ENCODE measurements at places on chromosomes 13 and 19.

DNA sequence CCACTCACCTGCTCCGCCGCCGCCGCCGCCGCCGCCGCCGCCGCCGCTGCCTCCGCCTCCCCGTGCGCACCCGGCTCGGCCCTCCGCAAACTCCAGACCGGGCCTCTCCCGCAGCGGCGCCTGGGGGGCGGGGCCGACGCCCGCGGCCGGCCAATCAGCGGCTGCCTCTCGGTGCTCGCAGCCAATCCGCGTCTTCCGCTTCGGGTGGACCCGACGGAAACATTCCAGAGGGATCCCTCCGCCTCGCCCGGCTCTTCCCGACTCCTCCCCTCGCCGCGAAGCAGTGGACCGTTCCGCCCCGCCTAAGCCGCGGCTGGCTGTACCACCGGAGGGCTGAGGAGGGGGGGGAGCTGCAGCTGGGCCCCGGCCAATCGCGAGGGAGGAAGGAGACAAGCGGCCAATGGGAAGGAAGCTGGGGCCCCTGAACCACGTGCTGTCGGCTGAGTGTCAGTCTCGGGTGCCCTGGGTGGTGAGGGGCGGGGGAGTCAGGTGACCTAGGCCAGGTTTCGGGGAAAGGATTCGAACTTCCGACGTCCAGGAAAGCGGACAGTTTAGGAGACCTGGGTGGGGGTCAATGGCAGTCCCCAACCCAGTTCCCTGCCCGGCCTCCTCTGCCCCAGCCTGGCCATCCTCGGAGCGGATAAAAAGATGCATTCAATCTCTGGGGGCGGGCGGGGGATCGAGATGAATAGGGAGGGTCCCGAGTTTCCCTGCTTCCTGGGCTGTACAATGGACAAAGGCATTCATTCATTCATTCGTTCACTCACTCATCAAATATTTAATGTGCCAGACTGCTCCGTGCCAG, at the start of gene GIPC1:
TSS of gene GIPC1 (minus strand) at position 99 of the 805 bp plus-strand sequence. CDS start 13,151 bp downstream, outside the sequence.
- peak; percentile 99 for DNase-seq

DNA sequence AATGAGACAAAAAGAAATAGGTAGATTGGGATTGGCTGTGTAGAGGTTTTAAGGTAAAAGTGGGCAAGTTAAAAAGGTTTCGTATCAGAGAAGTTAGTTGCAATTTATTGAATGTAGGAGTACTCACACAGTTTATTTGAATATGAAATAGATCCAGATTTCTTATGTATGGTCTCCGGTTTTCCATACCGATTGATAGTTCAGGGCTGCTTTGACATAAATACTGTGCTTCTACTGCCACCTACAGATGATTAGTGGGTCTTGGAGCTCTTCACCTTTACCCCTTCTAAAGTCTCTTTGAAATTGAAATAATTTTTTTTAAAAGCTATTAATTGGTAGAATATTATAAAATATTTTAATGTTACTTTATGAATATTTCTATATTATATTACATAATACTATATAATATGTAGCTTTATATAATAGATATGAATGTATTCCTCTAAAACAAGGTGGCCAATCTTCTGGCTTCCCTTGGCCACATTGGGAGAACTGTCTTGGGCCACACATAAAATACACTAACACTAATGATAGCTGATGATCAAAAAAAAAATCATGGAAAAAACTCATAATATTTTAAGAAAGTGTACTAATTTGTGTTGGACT, 7.7 kb upstream of the GPR18 start:
- DNase-seq = peak; percentile 72

DNA sequence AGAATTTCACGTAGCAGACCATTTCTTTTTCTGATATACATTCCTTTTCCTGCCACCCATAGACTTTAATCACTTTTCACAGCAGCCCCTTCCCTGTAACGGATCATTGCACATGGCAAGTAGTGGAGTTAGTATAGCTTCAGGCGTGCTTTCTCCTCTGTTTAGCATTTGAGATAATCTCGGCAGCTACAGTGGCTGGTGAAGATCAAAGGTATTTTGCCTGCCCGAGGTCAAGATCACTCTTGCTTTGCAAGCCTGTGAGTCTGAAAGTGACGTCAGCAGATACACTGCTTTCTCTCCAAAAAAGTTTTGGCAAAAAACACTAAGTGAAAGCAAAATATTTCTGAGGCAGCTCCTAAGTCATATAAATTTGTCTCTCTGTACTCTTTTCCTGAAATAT, 260.0 kb downstream of the NDFIP2 start:
- peak; percentile 54 for DNase-seq

- DNase-seq = no peak
Observed at GRCh38 chr19:38773469-38774177, at the start of gene LGALS7. Gene LGALS7, minus strand, starts transcription at chr19:38773517. Its CDS starts 25 bp downstream, at chr19:38773492.

- DNase-seq = no peak
Observed at GRCh38 chr13:96492766-96493165, 402.9 kb downstream of the HS6ST3 start.

DNA sequence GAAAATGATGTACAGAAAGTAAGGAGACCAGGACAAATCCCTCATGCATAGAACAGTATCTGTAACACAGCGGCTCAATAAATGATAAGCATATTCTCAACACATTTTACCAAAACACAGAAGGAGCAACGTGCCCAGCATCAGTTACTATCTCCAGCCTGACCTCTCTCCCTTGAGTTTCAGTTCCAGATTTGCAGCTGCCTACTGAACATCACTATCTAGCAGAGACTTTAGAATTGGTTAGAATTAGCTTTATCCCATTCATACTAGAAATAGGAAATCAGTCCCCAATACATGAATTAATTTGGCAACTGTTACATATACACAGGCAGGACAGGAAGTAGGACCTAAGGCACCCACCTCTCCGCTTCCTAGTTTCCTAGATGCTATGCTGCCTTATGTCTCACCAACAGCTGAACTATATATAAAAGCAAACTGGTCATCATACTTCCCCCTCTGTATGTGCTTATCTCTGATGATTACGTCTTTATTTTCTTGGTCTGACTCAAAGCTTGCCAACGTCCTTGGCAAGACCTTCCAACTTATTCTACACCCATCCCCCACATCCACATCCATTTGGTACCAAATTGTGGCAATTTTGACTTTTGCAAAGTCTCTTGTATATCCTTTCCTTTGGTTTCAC, 61.1 kb downstream of the SACS start:
- peak; percentile 82 for DNase-seq

DNA sequence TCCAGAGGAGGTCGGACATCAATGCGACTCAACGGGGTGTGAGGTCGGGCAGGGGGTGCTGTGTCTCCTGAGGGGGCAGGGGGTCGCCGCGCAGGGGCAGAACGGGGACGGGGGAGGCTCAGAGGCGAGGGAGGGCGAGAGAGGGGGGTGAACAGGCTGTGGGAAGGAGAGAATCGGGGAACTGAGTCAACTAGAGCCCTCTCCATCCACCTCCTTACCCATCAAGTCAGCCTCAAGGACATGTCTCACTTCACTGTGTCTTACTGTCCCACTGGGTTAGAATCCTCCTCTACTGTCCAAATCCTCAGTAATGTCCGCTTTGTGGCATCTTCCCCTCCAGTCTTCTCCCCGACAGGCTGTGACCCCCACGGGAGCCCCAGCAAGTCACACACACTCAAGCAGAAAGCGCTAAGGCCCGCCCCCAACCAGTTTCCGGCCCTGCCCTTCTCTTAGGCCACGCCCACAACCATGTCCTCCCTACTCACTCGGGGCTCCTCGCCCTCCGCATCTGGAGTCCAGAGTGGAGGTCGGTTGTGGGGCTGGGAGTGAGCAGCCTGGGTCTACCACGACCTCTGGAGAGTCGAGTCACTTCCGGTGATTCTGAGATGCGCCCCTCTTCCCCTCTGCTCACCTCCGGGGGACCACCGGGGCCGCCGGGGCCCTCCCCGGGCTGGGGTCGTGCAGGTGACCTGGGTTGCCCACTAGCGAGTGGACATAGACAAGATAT, 9.3 kb downstream of the PLEKHA4 start:
- no peak for DNase-seq

- no peak for DNase-seq
Observed at GRCh38 chr13:106498571-106498970, 36.9 kb downstream of the EFNB2 start.

- peak; percentile 41 for DNase-seq
Observed at GRCh38 chr13:47184321-47184720, 287.5 kb upstream of the HTR2A start.

- DNase-seq = no peak
Observed at GRCh38 chr13:110155072-110155471, 151.9 kb downstream of the COL4A1 start.

DNA sequence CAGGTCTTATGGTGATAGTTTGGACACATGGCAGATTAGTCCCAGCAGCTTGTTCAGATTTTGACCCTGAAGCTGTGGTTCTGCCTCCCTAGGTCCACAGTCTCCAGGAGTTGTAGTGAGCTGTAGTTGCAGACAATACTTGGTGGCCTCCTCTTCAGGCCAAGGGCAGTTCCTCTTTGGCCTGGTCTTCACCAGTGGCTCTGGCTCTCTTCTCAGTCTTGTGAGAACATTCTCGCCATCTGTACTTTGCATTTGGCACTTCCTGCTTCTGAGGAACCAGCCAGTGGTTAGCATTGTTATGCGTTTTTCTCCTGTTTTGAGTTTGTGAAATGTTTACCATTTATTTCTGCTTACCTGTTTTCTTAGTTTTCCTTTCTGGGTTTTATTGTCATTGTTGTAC, 40.7 kb downstream of the PCCA start:
- no peak for DNase-seq

DNA sequence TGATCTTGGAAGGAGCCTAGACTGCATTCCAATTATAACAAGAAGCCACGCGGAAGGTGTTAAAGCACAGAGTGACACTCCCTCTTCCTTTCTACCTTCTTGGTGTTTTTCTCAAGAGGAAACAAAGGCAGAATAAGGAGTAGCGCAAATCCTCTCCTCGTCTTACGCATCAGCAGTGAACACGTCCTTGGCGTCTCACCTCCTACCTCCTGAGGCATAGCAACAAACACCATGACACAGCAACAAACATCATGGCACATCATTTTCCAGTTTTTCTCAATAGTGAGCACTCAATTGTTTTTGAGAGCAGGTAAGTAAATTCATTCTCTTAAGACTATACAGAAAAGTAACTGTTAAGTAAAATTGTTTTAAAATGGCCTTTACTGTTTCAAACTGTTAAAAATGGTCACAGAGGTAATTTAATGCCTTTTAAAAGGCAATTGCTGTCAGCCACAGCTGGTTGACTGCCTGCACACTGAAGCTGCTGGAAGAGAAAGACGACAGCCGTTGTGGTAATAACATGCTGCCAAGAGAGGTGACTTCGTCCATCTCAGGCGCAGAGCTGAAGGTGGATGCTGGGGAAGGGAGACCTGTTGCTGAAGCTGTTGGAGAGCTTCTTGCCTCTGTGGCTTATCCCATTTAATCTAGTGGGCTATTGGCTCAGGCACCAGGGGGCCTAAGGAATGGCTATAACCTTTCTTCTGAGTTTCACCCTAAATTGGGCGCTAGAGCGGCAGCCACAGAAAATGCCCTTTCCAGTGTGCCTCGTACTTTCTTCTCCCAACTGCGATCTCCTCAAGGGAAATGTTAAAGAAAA, 703.7 kb downstream of the UQCRFS1 start:
- DNase-seq = no peak

Data from fibroblast of pulmonary artery (primary cell).